ENCODE measurements at places on chromosomes 4 and X.

DNA sequence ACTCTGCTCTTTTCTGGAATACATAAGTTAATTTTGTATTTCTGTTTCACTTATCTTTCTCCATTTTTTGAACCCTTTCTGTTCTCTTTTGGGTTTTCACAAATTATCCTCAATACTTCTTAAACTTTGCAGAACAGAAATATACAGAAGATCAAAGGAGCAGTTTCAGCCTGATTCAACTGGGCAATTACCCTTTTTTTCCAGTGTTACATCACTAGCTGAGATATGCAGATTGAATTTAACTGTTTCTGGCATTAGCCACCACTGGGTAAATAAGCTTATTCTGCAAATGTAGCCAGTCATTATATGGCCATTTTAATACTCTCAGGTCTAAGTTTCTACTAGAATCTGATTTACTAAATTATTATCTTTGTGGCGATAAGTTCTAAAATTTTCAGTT, 66.9 kb upstream of the GRID2 start:
- no peak for DNase-seq

DNA sequence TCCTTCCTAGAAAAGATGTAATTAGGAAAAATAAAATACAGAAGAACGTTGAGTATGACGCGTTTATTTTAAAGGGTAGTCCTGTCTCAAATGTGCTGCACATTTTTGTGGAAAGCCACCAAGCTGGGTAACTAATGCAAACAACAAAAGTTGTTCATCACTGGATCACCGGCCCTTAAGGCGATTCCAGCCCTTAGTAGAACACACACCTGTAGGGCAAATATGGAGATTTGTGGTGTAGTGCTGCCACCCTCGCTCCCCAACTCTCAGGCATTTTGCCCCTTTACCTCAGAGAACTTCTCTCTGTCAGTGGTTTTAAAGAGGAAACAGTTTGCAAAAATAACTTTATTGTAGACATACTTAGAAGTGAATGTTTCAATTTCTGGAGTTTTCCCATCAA, 1.9 kb downstream of the TBL1X start:
- DNase-seq, result no peak

DNA sequence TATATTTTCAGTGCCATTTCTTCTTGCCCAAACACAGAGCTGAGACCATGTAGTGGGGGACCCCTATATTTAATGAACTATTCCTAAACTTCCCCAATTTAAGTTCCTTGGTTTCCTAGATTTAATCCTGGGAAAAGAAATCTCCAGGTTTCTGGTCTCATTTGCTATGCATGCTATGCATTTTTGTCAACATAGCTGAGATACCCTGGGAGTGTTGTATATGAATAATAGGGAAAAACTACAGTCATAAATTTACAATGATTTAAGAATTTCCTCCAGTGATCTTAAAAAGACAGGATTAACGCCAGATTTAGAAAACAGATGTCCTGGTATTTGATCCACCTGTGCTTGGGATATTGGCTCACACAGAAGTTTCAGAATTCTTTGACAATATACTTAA, 136.8 kb upstream of the RAPGEF2 start:
- DNase-seq, result no peak

DNA sequence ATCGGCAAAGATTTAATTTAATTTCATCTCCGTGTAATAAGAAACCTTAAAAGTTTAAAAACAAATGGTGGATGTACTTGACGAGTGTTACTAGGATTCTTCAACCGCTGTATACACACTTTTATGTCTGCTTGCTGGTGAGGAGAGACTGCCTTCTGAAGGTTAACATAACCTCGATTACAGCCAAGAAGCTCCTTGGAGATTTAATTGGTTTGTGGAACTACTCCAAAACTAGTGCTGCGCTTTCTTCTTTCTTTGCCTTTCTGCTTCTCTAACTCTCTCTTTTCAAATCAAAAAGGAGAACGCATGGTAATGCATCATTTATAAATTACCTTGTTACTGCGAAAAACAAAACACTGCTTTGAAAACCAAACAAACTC, 109.0 kb downstream of the ANTXR2 start:
- DNase-seq, result no peak

DNA sequence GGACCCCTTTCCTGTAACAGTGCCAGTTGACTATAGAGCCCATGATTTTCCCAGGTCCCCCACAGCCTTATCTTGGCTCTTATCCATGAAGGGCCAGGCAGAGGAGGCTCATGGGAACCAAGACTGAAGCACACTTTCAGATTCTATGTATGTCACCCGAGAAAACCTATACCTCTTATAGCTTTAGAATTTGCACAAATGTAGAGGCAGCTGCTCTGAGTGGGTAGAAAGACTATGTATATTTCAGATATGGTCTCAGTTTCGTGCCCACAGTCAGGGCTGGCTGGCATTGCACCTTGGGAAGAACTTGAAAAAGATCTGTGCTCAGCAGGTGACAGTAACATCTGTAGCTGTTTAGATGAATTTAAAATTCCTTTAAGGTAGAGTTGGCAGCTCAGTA, 8.3 kb upstream of the LNX1 start:
- no peak for DNase-seq

GRCh38 chr4:52197306-52197705, 146.2 kb downstream of the SPATA18 start:
- DNase-seq, result no peak

DNA sequence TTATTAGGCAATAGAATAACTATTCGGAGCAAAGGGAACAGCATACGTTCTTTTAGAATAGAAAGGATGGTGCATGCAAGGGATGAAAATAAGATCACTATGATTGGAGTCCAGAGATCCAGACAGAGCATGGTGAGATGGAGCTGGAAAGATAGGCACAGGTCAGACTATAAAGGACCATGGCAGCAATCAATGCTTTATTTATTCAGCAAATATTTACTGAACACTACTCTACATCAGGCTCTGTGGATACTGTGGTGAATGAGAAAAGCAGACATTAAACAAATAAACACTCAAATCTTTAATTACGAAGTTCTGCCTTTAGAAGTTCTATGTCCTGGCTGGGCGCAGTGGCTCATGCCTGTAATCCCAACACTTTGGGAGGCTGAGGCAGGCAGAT, 44.7 kb upstream of the ACSL4 start:
- DNase-seq, result no peak

DNA sequence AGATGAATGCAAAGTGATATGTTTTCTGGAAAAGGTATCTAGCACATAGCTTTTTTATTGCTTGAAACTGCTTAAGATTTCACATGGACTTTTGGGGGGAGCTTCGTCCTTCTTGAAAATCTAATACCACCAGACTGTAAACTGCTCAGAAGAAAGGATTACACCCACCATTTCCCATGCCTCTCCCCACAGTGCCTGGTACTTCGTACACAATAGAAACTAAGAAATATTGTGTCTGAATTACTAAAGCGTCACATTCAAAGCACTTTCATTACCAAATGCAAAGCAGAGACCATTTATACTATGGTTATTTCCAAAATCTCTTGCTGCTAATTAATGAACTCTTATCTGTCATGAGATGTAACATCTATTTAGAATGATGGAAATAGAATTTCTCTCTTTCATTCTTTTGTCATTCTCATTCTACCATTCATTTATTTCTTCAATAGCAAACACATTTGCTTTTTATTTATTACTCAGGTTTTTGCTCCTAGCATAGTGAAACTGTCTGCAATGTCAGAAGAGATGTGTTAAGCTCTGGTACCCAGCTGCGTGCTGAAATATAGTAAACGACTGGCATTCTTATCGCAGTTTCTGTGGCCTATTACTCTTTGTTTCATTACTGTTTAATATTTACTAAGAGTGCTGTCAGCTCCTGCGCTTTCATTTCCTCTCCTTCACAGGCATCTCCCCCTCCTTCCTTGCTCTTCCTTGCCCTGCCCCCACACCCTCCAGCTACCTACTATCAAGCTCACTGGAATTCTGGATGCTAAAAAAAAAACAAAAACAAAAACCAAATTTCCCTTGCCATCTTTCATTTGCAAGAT, 51.4 kb upstream of the RAPGEF2 start:
- no peak for DNase-seq

DNA sequence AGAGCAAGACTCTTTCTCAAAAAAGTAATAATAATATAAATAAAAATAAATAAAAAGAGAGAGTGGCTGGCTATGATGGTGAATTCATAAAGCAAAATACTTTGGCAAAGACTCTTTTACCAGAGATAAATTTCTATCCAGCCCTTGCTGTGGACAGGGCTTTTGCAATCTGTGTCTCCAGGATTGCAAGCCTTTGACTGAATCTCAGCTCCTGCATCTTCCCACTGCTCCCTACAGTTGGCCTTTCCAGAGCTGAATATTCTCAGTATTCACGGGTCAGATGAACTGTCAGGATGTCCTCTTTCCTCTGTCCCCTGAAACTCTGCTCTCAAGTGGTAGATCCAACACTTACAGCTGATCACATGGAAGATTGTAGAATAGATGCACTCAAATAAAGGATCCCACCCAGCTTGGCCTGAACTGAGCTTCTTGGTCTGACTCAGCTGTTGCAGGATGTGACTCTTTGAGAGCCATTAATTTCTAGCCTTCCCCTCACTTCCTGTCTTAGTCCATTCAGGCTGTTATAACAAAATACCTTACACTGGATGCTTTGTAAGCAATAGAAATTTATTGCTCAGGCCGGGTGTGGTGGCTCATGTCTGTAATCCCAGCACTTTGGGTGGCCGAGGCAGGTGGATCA, 123.4 kb upstream of the GUCY1A1 start:
- no peak for DNase-seq

GRCh38 chr4:47668810-47669408, 169.0 kb downstream of the CORIN start:
- no peak for DNase-seq

DNA sequence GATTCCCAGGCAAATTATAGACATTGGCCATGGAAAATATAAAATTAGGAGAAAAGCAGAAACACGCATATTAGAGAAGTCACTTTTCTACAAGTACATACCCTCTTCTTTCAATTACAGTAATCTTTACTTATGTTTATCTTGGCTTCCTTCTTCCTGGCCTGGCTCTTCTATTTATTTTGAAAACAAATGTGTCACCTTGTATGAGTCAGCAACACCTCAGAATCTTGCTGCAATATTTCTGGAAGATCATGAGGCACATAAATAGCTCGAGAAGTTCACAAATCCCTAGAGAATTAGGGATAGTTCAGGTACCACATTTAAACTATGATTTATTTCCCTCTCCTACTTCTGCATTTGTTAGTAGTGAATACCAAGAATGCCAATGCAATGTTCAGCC, 124.6 kb downstream of the ANOS1 start:
- DNase-seq, result no peak

- no peak for DNase-seq
Measured at GRCh38 chr4:53196882-53197771, 168.7 kb downstream of the SCFD2 start.

DNA sequence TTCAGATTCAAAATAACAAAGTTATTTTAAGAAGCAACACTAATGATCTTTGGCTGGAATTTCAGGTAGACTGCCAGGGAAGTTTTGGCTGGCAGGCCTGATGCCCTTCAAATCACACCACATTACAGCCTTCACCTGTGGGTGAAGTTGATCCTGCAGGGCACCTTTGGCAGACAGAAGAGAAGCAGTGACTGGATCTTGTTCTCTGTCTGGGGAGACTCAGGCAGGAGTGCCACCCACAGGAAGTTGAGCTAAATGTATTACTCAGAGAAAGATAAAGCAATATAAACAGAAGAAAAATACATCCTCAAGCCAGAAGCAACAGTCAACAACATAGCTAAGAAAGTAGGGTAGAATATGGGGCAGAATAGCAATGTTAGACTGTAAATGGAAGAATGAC, 12.8 kb upstream of the CFAP299 start:
- no peak for DNase-seq

- no peak for DNase-seq
Measured at GRCh38 chr4:110617646-110618580, 5.0 kb downstream of the PITX2 start.

DNA sequence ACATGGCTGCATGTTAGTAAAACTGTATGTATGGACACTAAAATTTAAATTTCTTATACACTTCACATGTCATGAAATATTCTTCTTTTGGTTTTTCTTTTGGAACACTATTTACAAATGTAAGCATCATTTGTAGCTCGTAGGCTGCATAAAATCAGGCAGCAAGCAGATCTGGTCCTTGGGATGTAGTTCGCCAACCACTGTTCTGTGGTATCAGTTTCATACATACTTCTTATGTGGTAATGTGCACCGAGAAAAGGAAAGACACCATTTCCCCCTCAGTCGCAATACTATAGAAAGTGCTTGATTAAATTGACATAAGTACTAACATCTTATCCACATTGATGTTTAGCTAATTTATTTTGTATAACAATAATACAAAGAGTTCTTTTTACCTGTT, 274.4 kb upstream of the VCX start:
- DNase-seq, result no peak

DNA sequence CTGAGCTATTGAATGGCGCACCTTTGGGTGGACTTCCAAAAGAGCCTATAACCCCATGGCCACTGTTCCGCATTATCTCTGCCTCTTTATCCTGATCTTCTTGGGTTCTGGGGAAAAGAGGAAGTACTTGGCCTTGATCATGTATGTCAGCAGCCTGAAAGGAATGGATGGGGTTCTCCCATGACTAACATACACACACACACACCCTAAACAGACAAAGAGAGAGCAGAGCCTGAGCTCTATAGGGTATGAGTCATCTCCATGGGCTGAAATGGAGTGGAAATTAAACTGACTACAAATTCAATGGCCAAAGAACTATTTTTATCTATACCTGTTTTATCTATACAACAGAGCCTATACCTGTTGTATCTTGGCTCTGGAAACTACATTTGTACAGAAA, 141.5 kb upstream of the MTMR8 start:
- no peak for DNase-seq

DNA sequence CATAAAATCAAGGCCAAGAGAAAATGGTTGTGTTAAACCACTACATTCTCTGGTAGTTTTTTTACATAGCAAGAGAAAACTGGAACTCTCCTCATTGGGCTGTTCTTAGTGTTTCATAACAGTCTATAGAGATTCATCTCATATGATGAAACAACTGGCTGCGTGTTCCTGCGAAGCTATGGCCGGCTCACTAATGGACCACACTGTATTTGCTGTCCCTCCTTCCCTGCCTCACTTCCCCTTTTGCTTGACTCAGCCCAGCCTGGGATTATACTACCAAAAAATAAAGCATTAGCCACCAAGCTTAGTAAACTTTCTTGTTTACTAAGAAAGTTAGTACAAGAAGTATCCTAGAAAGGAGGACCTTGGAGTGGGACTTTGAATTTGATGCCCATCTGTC, 31.6 kb upstream of the LSM6 start:
- no peak for DNase-seq

GRCh38 chr4:163673848-163674697, 179.6 kb downstream of the TMA16 start:
- DNase-seq, result no peak

- no peak for DNase-seq
Measured at GRCh38 chr4:26020083-26020668, 106.2 kb downstream of the SMIM20 start.

GRCh38 chrX:70969635-70970481, 39.0 kb upstream of the SLC7A3 start:
- no peak for DNase-seq

DNA sequence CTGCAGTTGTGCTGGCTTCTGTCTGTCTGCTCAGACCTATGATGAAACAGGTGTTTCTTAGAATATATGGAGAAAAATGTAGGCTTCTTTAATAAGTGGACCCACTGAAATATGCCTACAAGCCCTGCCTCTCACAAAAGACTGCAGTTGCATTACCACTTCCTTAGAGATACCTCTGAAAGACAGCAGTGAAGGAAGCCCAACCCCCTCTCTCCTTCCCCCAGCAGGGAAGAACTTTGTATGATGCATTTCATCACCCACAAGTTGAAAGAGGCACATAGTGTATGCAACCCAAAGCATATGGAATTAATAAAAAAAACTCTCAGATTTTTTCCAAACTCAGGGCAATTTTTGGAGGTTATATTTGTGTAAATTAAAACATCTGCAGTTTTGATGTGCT, 916.7 kb downstream of the TECRL start:
- no peak for DNase-seq

GRCh38 chr4:123449362-123449761, 52.8 kb downstream of the SPRY1 start:
- no peak for DNase-seq
